ENCODE measurements at places on chromosomes 11 and 22.

DNA sequence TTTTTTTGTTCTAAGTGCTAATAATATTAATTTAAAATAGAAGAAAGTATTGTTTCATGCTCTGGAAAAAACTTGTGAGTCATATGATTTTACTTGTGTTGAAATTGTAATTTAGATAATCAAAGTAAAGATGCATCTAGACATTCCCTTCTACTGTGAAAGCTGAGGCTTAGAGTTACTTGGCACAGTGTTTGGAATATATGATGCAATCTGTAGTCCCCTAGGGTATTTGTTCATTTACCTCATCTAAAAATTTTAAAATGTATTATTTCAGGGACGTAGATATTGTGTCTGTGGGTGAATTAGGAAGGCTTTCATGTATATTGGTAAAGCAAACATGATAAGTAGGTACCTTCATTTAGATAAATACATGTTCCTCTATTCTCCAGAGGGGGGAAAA, 793.5 kb upstream of the CNTN5 start:
- no peak for DNase-seq

DNA sequence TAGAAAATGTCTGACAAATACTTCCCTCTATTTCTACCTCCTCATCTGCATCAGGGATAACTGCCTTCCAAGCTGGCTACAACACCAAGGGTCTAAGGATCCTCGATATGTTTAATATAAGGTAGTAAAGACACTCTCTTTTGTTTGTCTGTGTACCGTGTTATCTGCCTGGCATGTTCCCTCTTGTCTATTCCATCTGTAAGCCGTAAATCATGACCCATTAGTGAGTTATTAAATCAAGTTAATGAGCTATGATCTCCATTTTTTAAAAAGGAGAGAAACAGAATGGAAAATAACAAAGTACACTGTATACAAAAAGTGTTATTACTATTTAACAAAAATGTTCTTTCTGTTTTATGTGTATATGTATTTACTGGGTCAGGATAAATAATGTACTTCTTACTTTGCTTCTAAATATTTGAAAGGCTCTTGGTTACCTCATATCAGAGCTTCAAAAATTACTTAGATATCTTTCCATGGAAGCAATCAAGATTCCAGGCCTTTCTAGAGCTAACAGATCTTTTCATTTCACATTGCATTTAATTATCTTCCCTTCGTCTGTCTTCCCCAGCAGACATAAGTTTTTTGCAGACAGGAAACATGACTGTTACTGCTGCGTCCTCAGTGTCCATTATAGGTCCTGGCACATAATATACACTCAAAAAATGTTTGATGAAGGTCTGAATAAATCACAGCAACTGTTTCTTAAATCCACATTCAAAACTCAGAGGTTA, 342.6 kb upstream of the CCDC90B start:
- no peak for DNase-seq

DNA sequence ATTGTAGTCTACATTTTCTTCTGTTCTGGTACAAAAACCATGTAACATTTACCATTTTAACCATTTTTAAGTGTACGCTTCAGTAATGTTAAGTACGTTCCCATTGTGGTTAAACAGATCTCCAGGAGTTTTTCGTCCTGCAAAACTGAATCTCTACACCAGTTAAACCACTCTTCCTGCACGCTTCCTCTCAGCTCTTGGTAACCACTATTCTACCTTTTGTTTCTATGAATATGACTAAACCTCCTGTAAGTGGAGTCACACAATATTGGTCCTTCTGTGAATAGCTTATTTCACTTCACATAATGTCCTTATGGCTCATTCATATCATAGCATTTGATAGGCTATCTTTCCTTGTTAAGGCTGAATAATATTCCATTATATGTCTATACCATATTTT, 7.1 kb upstream of the EXT2 start:
- no peak for DNase-seq

DNA sequence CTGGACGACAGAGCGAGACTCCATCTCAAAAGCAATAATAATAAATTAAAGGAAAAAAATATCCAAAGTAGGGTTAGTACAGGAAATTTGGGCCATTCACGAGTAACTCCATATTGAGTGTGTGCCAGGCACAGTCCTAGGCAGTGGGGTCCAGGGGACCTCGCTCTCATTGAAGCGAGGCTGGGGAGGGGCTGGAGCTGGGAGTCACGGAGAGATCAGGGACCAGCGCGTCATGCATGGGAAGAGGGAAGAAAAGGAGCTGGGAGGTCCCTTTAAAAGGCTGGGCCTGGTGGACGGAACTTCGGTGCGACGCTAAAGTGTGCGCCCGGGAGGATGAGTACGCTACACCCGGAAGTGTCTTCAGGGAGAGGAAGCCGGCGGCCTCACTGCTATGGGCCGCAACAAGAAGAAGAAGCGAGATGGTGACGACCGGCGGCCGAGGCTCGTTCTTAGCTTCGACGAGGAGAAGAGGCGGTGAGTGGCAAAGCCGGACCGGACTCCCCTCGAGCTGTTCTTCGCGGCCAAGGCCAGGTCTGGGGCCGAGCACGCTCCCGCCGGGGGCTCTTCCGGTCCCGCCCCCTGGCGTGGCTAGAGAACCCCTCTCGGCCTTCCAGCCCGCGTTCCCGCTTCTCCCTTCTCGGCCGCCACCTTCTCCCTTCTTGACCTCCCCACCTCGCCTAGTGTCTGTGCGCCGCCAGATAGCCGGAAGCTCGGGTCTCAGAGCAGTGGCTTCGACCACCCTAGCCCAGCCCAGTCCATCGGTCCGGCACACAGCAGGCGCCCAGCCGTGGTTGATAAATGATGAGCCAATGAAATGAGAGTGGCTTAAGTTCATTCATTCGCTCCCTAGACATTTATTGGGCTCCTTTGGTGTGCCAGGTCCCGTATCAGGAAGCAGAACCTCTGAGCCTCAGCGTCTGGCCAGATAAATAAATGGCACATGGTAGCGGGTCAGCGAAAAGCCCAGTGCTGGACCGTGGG, at the start of gene NOL12:
Gene NOL12 (plus strand): TSS at position 342 of the 981 bp plus-strand sequence. CDS start 50 bp downstream, at position 392.
- no peak for DNase-seq

DNA sequence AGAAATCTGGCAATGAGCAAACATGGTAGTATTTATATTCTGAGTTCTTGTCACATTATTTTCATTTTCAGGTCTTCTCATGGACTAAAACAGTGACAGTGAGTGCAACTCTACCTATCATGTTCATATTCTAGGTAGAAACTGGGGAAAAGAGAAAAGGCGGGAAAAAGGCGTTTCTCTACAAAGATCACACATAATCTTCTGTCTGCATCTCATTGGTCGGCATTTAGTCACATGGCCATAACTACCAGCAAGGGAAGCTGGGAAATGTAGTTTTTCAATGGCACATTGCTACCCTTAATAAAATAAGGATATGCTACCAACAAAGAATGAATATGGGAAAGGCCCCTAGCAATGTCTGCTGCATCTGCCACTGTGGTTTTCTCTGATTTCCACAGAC, 57.6 kb upstream of the B3GAT1 start:
- DNase-seq = no peak

DNA sequence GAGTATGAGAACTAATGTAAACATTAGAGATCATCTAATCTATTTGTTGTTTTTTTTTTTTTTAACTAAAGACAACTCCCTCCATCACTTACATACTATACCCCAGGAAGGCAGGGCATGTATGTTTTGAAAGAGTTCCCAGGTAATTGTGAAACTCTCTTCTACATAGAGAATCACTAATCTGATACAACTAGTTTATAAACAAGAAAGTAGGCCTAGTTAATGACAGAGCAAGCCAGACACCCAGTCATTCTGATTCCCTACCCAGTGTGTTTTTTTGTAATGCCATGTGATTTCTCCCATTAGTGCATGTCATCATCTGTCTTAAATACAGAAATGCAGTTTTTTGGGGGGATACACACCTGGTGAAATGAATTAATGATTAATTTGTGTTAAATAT, 120.9 kb downstream of the C11orf65 start:
- no peak for DNase-seq

DNA sequence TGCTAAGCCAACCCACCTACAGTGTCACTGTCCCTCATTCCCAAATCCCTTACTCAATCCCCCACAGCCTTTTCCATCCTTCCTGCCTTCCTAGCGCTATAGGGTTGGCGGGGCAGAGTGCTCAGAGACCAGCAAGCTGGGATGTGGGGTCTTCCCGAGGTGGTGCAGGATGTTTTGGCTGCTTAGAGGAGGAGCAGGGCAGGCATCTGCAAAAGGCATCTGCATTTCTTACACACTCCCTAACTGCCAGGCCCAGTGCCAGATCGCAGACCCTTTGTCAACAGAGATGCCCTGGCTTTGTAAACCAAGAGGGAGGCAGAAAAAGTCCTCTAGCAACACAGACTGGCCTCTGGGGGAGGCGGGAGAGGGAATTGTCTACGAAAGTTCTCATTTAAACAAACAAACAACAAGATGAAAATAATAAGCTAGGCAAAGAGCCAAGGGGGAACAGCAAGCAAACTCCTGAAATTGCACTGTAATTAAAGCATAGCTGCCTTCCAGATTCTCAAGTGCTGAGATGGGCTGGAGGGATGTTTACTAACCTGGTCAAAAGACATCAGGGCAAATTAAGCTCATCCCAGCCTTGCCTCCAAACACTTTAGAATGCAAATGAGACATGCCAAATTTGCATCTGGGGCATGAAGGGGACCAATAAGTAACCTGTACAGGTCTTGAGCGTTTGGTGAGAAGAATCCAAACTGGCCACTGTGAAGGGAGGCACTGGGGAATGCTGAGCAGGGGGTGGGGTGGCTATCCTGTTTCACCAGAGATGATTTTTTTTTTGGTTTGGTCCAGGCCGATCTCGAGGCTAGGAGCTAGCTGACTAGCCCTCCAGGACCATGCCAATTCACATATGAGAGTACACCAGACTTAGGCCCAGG, 38.1 kb upstream of the ADA2 start:
- no peak for DNase-seq

All from AG04450 (cell line).